ENCODE measurements at places on chromosomes 3 and 15. TPM values are rescaled to one million over a fixed set of nuclear protein-coding genes. Genes with fewer than 3 reads are reported as not detected.

The CMTM7 gene
- total RNA-seq, result 7.1 TPM

The TOPBP1 gene
- 21.0 TPM for total RNA-seq

The PIERCE2 gene
- total RNA-seq, result 0.54 TPM

The FOXB1 gene
- total RNA-seq, result not detected

The OXSR1 gene
- 40.0 TPM for total RNA-seq

The MEGF11 gene
- total RNA-seq, result not detected

The MAGEL2 gene
- not detected for total RNA-seq

The SLC2A2 gene
- total RNA-seq, result not detected

The CDHR4 gene
- total RNA-seq, result not detected

The CACNA2D3 gene
- under 0.01 TPM for total RNA-seq

The CYP11A1 gene
- total RNA-seq, result 0.25 TPM

The GABPB1 gene
- total RNA-seq, result 32.6 TPM

The PLSCR4 gene
- 51.2 TPM for total RNA-seq

The SOX2 gene
- not detected for total RNA-seq

The IMP3 gene
- 138 TPM for total RNA-seq

The PODXL2 gene
- total RNA-seq, result 2.5 TPM

The CPA3 gene
- total RNA-seq, result not detected

The LTK gene
- total RNA-seq, result not detected

The PSMA4 gene
- 177 TPM for total RNA-seq

The KLHL40 gene
- total RNA-seq, result not detected

The C2CD4A gene
- not detected for total RNA-seq

The FBXW12 gene
- not detected for total RNA-seq

The AGBL1 gene
- total RNA-seq, result not detected

The SERPINI2 gene
- not detected for total RNA-seq

The SCN11A gene
- total RNA-seq, result not detected

The DCLK3 gene
- total RNA-seq, result under 0.01 TPM

The UROC1 gene
- not detected for total RNA-seq

The TF gene
- total RNA-seq, result not detected

The FANCD2OS gene
- not detected for total RNA-seq

The ADIPOQ gene
- not detected for total RNA-seq

The TM4SF1 gene
- 10.5 TPM for total RNA-seq

The GOLGA8S gene
- 0.13 TPM for total RNA-seq

The CAPN3 gene
- total RNA-seq, result 8.6 TPM

The ATP13A4 gene
- total RNA-seq, result not detected

The METTL6 gene
- 30.9 TPM for total RNA-seq

The CCDC80 gene
- total RNA-seq, result 1,174 TPM

The XPC gene
- 62.1 TPM for total RNA-seq

The FHIT gene
- total RNA-seq, result 0.22 TPM

The RASGRF1 gene
- not detected for total RNA-seq

The TMEM266 gene
- 0.38 TPM for total RNA-seq

The MELTF gene
- total RNA-seq, result 0.89 TPM

The CNTN4 gene
- not detected for total RNA-seq

The ITGA11 gene
- 408 TPM for total RNA-seq

The SLCO2A1 gene
- 0.22 TPM for total RNA-seq

The GOLGA8G gene
- not detected for total RNA-seq

The CFAP100 gene
- not detected for total RNA-seq

The GPR160 gene
- total RNA-seq, result 0.76 TPM

The CCRL2 gene
- not detected for total RNA-seq

The LRRC49 gene
- total RNA-seq, result 10.3 TPM

The TTLL13 gene
- not detected for total RNA-seq

The PDZRN3 gene
- total RNA-seq, result 35.6 TPM

The PTH1R gene
- total RNA-seq, result not detected

The ST8SIA2 gene
- total RNA-seq, result not detected

The C3orf22 gene
- total RNA-seq, result not detected

All from GM23248 (cell line).